Karpas-422 (cell line): ENCODE measurements at places on chromosomes 5 and 9.

GRCh38 chr9:90086101-90086511 lies 481.3 kb downstream of the GADD45G start:
- DNase-seq = peak; percentile 43

- DNase-seq = no peak
Measured at GRCh38 chr5:76479973-76480667, 77.0 kb downstream of the IQGAP2 start.

- DNase-seq = no peak
Measured at GRCh38 chr5:55569513-55569865, 34.7 kb upstream of the PLPP1 start.

GRCh38 chr9:135049460-135049859 lies 38.0 kb upstream of the OLFM1 start:
- DNase-seq = no peak

DNA sequence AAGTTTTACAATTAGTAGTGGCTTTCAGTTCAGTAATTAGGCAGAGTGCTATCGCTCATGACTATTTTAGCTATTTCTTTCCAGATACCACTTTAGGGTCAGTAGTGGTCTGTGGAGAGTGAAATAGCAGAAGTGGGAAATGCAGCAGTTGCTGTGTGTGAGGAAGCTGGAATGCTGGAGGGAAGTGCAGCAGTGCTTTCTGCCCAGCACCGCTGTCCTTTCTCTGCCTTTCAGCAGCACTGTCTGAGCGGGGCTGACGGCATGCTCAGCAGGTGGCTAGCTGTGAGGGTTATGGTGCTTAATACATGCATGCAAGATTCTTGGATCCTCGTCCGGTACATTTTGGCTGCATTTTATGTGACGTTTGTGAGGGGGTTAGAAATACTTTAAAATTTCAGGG lies 213.9 kb downstream of the PBX3 start:
- no peak for DNase-seq

- DNase-seq = no peak
Measured at GRCh38 chr9:29211580-29212396, 1638.5 kb upstream of the C9orf72 start.

- DNase-seq = no peak
Measured at GRCh38 chr9:122307061-122307460, 42.4 kb downstream of the MRRF start.

DNA sequence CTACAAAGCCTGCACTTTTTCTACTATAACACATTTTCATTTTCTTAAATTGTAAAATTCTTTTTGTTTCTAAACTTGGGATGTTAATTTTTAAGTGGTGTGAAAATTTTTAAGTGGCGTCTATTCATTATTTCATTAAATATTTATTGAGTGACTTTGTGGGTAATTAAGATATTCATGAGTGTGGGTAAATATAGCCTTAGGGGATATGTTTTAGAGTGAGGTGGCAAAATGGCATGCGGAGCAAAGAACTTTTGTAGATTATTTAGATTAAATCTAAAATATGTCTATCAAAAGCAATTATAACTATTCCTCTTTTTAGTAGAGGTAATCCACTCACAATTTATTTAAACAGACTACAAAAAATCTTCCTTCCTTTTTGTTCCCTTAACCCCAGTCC lies 188.4 kb downstream of the PCSK1 start:
- no peak for DNase-seq
